ENCODE measurements at places on chromosomes 5 and 9.

DNA sequence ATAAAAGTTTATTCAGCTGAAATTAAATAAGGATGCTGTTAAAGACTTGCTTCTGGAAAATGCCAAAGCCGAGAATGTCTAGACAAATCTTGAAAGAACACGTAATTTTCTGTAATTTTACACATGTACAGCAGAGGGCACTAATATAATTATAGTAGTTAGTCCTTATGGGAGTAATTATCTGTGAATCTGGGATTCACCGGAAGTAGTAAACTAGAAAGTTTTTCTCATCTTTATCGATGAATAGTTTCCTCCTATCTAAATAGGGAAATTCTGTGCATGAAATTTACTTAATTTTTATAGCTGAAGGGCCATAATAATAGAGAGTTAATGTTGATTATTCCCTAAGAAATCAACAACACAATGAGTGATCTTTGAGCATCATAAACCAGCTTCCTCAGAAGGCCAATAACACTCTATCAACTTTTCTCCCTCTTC is 18.4 kb upstream of the CNTLN start:
- peak; percentile 71 for DNase-seq

DNA sequence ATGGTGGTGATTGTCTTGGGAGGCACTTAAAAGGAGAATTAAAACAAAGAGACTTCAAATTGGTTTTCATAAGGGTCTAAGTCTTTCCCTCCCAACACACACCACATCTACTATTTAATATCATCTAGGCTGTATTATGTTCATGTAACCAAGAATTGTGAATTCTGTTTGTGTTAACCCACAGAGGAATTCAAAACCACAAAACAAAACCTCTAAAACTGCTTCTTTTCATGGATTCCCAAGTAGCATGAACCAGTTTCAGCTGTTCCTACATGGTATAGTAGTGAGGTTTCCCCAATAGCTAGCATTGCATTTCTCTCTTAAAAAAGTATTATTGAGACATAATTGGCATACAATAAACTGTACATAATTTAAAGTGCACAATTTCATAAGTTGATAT is 283.8 kb downstream of the CD180 start:
- no peak for DNase-seq

DNA sequence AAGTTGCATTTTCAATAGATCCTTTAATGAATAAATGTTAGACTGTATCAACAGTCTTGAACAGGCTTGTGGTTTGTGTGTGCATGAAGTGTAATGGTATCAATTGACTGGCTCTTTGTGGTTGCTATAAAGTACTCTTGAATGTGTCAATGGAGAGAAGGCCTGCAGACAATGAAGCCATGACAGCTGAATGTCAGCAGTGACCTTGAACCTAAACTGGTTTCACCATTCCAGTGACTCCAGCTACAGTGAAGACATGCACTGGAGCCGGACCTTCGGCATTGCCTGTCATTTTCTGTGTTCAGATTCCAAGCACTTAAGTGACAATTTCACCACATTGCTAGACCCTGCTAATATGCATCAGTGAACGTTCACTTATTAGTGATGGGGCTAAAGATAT is 276.0 kb upstream of the TMEM161B start:
- DNase-seq, result no peak

- DNase-seq, result no peak
Observed at GRCh38 chr9:129554649-129555048, 66.3 kb downstream of the C9orf50 start.

DNA sequence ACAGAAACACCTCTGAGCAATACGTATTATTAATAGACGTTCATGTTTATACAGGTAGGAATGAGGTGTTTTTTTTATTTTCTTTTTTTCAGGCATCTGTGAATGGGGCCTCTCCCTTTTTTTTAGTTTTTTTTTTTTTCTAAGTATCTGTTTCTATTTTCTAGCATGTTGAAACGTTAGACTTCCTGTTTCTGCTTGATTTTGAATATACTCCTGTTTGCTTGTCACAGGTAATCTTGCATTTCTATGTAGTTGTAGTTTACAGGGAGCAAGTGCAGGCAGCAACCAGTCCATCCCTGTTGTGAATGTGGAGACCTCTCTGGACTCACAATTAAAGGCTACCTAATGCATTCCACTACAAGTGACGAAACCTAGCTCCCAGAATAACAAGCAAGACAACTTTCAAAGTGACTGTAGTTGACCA is 22.8 kb upstream of the TNFAIP8 start:
- no peak for DNase-seq

DNA sequence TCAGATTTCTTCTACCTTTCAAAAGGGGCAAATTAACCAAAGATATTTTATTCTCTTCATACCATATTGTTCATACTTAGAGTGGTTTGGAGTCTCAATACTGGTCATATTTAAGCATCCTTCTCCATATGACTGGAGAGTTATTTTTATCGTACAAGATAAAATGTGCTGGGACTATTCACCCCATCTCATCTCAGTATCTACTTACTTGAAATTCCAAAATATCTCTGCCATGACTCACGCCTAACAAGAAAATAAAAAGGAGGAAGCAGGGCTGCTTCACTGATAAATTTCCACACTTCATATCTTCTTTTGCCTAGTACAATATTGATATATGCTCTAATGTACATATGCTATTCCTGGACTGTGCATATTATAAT is 277.9 kb upstream of the CDH9 start:
- peak; percentile 73 for DNase-seq

GRCh38 chr5:61303346-61303745 is 28.7 kb upstream of the ZSWIM6 start:
- no peak for DNase-seq
